Ovary (tissue), 10 donors: ENCODE measurements at places on chromosomes 12 and 14.

DNA sequence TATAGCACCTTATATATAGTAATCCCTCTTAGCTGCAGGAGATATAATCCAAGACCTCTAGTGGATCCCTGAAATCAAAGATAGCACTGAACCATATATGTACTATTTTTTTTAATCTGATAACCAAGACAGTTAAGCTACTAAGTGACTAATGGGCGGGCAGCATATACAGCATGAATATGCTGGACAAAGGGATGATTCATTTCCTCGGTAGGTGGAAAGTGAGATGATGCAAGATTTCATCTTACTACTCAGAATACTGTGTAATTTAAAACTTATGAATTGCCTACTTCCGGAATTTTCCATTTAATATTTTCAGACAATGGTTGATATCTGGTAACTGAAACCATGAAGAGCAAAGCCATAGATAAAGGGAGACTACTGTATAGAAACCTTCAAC is 36.2 kb downstream of the PRMT8 start:
- DNase-seq: no peak

GRCh38 chr12:111304642-111305071 is 64.2 kb downstream of the PHETA1 start:
- no peak for DNase-seq

- no peak for DNase-seq
These were observed 759.1 kb downstream of the GALC start for GRCh38 chr14:87233806-87234384.

- no peak for DNase-seq
These were observed 4.0 kb downstream of the EGLN3 start for GRCh38 chr14:33946679-33947476.

GRCh38 chr12:132614861-132615578 is 3.6 kb upstream of the P2RX2 start:
- DNase-seq: peak; percentile 81

- no peak for DNase-seq
These were observed 46.7 kb downstream of the MSRB3 start for GRCh38 chr12:65325183-65325582.
